Activated CD4-positive, alpha-beta T cell treated with anti-CD3 and anti-CD28 coated beads for 36 hours (primary cell): ENCODE measurements at places on chromosomes 1 and 21. TPM values are rescaled to one million over a fixed set of nuclear protein-coding genes. Genes with fewer than 3 reads are reported as not detected.
A peak's percentile ranks its signal among the peaks of the same experiment; 100 is the strongest.

GRCh38 chr1:247113094-247113497 is 8.9 kb upstream of the ZNF669 start:
- DNase-seq: no peak

DMRTA2 gene
- not detected for total RNA-seq

- DNase-seq: no peak
Observed at GRCh38 chr1:189662190-189662589, 815.5 kb downstream of the BRINP3 start.

FAM151A gene
- not detected for total RNA-seq

GRCh38 chr1:31376375-31377134 is 3.7 kb upstream of the FABP3 start:
- no peak for DNase-seq

GRCh38 chr1:86913399-86913895 is 479 bp downstream of the SELENOF start:
- DNase-seq: peak; percentile 61

ACTL8 gene
- not detected for total RNA-seq

DNA sequence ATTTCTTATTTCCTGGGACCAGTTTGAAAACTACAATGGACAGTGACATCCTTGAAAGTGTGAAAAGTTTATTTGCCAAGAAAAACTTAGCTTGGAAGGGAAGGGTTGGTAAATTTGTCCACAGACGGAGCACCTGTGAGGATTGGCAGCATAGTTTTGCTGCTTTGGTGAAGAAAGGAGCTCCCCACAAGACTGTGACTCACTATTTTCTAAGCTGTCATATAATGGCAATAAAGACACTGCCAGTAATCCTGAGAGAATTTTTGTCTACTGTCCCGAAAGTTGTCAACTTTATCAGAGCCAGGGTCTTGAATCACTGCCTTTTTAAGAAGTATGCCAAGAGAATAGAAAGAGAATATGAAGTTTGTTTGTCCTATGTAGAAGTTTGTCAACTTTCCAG is 230.8 kb downstream of the NEGR1 start:
- no peak for DNase-seq

ZMPSTE24 gene
- 23.0 TPM for total RNA-seq
